Inflammatory macrophage (primary cell): ENCODE measurements at places on chromosomes 4 and X.

- no peak for DNase-seq
These were observed 4.5 kb downstream of the HHIP start for GRCh38 chr4:144650311-144651005.

- no peak for DNase-seq
These were observed 829 bp downstream of the ELOVL6 start for GRCh38 chr4:110197529-110198042.

GRCh38 chr4:42488114-42488513, 90.8 kb downstream of the SHISA3 start:
- no peak for DNase-seq

- DNase-seq, result peak; percentile 23
These were observed 7.3 kb upstream of the OPN1LW start for GRCh38 chrX:154136627-154137161.

- no peak for DNase-seq
These were observed 7.1 kb downstream of the NHSL2 start for GRCh38 chrX:71917621-71918343.

DNA sequence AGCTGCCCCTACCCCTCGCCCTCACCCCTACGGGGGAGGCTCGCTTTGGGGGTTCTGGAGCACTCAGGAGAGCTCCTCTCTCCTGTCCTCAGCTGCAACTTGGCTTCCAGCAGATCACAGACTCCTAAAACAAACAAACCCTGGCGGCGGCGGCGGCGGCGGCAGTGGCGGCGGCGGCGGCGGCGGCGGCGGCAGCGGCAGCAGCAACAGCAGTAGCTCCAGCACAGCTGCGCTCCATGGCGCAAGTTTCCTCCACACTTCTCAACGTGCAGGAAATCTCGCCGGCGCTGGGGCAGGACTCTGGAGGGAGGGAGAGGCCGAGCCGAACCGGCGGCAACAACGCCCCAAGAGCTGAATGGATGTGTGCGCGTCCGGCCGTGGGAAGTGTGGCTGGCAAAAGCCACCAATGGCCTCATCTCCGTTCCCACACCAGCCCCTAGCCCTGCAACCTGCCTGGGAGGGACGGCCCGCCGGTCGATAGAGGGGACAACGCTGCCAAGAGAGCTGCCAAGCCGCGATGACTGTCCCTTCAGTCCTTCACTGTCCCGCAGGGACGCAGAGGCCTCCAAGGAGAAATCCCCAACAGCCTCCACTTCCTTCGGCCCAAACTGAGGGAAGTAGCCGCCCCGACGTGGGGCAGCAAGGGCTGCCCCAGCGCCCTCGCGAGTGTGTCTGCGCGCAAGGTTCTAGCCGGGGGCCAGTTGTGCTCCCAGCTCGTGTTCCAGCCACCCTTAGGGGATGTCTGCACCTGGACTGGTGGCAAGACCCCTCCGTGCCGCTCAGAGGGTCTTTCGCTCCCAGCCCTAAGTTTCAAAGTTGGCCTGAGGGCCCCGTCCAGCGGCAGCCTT, 775 bp downstream of the SHROOM4 start:
- DNase-seq, result peak; percentile 19

- DNase-seq, result no peak
These were observed 233.2 kb downstream of the ARHGAP10 start for GRCh38 chr4:147965056-147965455.

GRCh38 chr4:54553001-54553400, 104.8 kb upstream of the KIT start:
- DNase-seq, result no peak

GRCh38 chr4:80540785-80541469, 205.4 kb downstream of the CFAP299 start:
- DNase-seq, result no peak

DNA sequence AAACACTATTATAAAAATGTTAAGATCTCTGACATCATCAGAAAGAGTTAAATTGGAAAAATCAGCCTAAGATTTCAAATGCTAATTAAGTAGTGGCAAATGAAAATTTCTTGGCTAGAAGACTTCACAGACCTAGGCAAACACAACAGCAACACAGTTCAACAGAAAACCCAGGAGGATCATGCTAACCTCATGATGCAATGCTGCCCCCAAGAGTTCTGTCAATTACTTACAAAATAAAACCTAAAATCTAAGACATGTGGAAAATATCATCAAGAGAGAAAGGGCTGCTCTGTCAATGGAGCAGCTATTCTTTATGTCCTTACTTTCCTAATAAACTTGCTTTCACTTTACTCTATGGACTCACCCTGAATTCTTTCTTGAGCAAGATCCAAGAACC, 21.0 kb downstream of the S100G start:
- DNase-seq, result peak; percentile 11

DNA sequence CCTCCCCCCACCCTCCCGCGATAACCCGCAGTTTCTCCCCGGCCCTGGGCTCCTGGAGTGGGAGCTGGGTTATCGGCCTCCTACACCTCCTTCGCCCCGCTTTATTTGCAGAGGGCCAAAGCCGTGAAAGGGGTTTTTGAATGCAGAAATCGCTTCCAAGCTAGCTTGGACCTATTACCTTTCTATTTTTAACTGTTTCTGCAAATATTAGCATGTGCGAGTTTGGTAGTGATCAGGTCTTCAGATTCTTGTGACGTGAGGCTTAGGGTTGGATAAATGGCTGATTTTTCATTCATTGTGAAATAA, 1.3 kb downstream of the USP9X start:
- DNase-seq, result peak; percentile 20

DNA sequence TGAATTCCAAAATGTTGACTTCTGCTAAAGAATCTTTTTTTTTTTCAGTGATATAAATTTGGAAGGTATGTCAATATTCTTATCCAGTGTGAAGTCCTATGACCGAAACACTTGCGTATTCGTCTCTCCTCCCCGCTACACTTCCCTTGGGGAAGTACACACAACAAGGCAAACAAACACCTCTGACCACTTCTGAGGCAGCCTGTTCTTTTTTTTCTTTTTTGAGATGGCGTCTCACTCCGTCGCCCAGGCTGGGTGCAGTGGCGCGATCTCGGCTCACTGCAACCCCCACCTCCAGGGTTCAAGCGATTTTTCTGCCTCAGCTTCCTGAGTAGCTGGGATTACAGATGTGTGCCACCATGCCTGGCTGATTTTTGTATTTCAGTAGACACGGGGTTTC, 78.1 kb upstream of the DHRSX start:
- no peak for DNase-seq

GRCh38 chrX:63012574-63012973, 338.6 kb downstream of the SPIN4 start:
- DNase-seq, result no peak

DNA sequence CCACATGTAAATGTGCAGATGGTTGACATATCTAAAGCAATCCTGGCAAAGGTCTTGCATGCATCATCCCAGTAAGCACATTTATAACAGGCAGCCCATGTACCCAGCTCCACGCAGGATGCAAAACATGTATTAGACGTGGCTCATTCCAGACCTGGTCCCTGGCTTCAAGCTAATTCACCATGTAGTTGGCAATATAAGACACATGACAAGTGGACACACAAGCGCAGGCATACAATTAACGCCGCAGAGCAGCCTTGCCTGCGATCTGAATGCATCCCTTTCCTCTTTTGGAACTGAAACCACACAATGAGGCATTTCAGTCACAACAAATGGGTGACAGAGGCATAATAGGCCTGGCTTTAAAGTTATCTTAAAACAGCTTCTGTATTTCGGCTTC, 114.5 kb upstream of the TRIM2 start:
- DNase-seq, result no peak

DNA sequence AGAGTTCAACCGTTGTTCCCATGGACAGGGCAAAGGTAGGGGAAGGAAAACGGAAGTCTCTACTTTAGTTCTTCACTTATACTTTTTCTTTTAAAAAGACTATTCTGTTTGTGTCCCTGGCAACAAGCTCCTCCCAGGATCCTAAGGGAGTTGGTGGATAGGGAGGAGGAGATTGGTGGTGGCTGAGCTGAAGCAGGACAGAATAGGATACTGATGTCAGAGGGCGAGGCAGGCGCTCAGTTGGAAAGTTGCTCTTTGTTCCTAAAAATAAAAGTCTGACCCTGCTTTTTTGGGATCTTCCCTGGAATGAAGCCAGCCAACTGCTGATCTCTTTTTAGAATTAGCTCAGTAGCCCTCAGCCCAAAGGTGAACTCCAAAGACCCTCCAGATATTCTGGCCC, 104.7 kb downstream of the MGST2 start:
- DNase-seq, result peak; percentile 8

DNA sequence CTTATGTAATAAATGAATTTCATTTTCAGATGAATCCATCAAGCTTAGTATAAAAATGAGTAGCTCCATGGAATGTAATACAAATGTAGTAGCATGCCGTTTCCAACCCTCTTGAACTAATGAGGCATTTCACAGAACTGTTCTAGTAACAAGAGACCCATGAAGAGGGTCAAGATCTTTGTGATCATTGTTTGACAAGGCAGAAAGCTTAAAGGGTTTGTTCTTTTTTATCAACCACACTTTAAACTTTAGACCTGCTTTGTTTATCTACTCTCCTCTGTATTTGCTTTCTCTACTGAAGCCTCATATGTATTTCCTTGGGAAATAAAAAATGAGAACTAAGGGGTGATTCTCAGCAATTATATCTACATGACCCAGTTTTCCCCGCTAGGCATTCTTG, 513.9 kb downstream of the ARAP2 start:
- no peak for DNase-seq

GRCh38 chr4:76982638-76983584, 33.4 kb downstream of the SEPTIN11 start:
- DNase-seq, result no peak

GRCh38 chrX:18203631-18204030, 17.1 kb downstream of the BEND2 start:
- no peak for DNase-seq

GRCh38 chrX:37077646-37078433, 69.7 kb downstream of the FAM47C start:
- no peak for DNase-seq

GRCh38 chr4:548976-549375, 27.1 kb downstream of the TMEM271 start:
- no peak for DNase-seq

- DNase-seq, result no peak
These were observed 30.5 kb upstream of the TEX13C start for GRCh38 chrX:125289209-125289608.

- peak; percentile 67 for DNase-seq
These were observed at the start of gene STAG2 for GRCh38 chrX:123961268-123962005. STAG2 (plus strand) TSS chrX:123961706; CDS start chrX:124022628, 60,922 bp downstream.

GRCh38 chr4:40316782-40317635, 18.1 kb upstream of the CHRNA9 start:
- DNase-seq, result peak; percentile 66

- no peak for DNase-seq
These were observed 315.7 kb downstream of the FBXW7 start for GRCh38 chr4:152220201-152220666.

DNA sequence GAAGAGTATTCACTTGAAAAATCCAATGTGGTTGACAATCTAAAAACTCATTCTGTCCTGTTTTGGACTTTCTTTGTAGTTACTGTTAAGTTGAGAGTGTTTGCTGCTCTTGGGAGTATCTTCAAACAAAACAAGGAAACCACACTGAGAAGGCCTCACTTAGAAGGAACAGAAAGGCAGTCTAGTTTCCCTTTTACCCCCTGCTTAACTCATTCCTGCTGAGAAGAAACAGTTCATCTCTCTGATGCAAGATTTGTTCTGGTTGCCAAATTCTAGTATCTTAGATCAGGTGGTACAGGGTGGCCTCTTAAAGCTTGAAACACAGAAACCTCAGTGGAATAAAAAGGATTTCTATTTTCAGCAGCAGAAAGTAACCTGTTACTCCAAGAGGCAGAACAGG, 41.4 kb downstream of the GUCY2F start:
- DNase-seq, result peak; percentile 57

DNA sequence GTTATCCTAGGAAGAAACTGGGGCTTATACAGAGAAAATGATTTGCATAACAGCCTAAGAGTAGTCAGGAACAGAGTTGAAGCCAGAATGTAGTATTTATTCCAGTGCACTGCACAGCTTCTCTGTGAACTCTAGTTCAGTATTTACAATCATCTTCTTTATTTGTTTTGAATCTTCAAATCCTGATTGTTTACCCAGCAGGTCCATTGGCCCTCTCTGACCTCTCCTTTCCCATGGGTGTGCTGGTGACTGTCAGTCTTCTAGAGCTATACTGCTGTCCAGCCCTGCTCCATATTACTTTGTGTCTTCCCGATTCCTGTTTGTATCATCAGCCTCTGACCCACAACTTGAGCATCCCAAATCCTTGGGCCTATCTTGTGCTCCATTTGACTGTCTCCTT, 301.9 kb upstream of the HS3ST1 start:
- no peak for DNase-seq

- DNase-seq, result no peak
These were observed 4.6 kb downstream of the NUDT9 start for GRCh38 chr4:87426865-87427517.

GRCh38 chrX:25004485-25005032, 11.2 kb downstream of the ARX start:
- DNase-seq, result no peak

GRCh38 chrX:40068048-40068447, 29.7 kb downstream of the BCOR start:
- peak; percentile 31 for DNase-seq

- DNase-seq, result no peak
These were observed 6.6 kb downstream of the EVC start for GRCh38 chr4:5717449-5718158.

DNA sequence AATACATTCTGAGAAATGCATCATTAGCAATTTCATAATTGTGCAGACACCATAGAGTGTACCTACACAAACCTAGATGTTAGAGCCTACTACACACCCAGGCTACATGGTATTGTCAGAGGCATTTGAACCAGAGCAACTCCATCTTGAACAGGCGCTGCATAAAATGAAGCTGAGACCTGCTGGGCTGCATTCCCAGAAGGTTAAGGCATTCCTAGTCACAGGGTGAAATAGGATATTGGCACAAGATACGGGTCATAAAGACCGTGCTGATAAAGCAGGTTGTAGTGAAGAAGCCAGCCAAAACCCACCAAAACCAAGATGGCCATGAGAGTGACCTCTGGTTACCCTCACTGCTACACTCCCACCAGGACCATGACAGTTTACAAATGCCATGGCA, 116.4 kb downstream of the LARP7 start:
- DNase-seq, result no peak

DNA sequence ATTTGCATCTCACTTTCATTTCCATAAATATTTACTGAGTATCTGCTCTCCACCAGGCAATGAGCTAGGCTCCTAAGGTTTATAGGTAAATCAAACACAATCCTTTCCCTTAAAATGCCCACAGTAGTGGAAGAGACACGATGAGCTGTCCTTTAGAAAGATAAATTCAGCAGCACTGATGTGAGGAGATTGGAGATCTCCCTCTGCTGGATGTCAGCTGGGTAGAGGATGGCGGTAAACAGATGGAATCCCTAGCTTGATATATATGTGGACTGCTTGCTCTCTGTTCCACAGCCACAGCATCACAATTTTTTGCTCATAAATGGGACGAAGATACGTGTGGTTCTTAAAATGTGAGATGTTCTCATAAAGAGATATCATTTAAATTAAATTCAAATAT, 216.4 kb upstream of the RASGEF1B start:
- no peak for DNase-seq
